ENCODE measurements at places on chromosomes 7 and 10.

DNA sequence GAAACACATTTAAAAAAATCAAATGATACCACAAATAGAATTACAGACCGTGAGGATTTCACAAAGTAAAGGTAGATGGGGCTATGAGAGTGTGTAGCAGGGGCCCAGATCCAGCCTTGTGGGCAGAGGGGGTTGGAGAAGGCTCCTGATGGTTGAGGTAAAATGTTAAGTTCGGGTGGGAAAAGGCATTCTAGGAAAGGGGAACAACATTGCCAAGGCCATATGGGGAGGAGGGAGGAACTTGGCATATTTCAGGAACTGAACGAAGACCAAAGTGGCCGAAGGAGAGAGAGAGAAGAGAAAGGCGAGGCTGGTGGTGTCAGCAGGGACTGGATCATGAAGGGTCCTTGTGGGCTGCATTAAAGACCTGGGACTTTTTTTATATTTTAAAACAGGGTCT lies 98.9 kb downstream of the CARD11 start:
- DNase-seq: no peak

DNA sequence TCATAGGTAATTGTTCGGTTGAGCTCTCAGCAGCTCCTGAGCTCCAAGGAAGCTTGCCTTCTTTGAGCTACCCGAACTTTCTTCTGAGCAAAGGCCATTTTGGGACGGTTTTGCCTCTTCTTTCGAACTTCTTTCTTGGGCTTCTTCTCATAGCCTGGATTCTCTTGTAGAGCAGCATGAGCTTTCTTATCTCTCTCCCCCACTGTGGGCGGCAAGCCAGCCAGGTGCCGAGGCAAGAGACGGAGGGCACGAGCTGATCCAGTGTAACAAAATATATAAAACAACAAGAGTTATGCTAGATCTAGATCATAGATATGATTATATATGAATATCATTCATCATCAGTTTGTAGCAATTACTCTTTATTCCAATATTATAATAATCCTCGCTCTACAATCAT lies 16.5 kb upstream of the KNDC1 start:
- no peak for DNase-seq

- DNase-seq: no peak
These were observed 49.2 kb upstream of the CPN1 start for GRCh38 chr10:100130831-100131230.

- peak; percentile 24 for DNase-seq
These were observed 47.8 kb downstream of the CDHR3 start for GRCh38 chr7:106010866-106011265.

DNA sequence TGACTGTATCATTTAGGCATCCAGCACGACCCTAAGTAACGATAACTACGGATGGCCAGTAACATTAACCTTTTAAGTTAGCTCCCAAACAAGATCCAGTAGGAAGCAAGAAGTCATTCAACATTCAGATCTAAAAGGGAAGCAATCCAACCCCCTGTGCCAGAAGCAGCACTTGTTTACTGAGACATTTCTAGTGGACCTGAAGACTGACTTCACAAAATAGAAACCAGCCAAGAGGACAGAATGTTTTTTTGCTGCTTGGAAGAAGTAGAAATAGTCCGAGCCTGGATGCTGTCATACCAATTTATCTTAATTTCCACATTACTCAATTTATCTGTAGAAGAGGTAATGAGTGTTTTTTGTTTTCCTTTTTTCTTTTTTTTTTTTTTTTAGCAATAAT lies 88.0 kb upstream of the CTTNBP2 start:
- no peak for DNase-seq

GRCh38 chr10:122659651-122660050 lies 40.0 kb downstream of the C10orf120 start:
- no peak for DNase-seq

DNA sequence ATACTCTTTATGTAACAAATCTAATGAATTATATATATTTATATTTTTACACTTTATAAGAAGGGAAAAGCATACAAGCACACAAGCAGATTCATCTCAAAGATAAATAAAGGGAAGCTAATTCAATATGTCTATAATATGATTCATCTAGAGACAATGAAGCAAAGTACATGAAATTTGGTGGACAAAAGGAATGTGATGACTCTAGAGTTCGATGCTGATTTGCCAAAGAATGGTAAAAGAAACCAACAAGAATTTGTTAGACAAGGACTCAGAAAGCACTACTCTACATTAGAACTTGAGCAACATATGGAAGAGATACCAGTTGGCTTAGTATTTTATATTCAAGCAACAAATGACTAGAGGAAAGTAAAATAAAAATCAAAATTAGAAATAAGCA lies 536.5 kb upstream of the TEX47 start:
- peak; percentile 0 for DNase-seq

DNA sequence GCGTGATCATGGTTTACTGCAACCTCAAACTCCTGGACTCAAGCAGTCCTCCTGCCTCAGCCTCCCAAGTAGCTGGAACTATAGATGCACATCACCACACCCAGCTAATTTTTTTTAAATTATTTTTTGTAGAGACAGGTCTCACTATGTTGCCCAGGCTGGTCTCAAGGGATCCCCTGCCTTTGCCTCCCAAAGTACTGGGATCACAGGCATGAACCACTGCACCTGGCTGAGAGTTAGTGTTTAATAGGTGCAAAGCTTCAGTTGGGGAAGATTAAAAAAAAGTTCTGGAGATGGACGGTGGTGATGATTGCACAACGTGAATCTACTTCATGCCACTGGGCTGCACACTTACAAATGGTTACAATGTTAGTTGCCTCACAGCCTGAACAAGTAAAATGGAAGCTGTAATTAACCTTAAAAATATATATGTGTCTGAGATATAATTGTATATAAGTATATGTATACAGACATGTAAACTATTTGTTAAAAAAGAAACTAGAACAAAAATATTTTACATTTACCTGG lies 106.4 kb upstream of the ZNF438 start:
- DNase-seq: peak; percentile 41

DNA sequence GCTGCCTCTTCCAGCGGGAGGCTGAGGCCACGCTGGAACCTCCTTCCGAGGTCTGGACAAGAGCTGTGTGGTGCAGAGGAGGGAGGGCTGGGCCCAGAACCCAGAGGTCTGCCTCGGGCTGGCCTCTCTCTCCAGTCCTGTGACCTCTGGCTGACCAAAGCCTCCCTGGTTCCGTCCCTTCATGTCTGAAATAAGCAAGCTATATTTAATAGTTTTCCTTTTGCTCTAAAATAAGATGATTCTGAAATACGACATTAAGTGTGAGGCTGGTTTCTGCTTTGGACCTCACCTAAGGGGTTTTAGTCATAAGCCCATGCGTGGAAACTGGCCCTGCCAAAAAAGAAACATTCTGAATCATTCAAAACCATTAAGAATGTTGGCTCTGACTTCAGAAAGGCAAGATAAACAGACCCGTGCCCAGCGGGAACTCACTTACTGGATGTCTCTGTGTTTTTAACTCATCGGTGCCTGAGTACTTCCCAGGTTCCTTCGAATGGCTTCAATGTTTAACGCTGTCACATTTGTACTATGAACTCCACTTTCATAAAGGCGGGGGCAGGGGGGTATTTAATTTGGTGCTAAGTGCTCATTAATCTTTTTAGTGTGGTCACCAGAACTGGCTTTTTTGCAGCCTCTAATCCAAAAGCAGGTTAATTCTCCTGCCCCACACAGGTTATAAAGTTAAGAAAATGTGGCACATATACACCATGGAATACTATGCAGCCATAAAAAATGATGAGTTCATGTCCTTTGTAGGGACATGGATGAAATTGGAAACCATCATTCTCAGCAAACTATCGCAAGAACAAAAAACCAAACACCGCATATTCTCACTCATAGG lies 157.5 kb upstream of the KLF14 start:
- peak; percentile 96 for DNase-seq

DNA sequence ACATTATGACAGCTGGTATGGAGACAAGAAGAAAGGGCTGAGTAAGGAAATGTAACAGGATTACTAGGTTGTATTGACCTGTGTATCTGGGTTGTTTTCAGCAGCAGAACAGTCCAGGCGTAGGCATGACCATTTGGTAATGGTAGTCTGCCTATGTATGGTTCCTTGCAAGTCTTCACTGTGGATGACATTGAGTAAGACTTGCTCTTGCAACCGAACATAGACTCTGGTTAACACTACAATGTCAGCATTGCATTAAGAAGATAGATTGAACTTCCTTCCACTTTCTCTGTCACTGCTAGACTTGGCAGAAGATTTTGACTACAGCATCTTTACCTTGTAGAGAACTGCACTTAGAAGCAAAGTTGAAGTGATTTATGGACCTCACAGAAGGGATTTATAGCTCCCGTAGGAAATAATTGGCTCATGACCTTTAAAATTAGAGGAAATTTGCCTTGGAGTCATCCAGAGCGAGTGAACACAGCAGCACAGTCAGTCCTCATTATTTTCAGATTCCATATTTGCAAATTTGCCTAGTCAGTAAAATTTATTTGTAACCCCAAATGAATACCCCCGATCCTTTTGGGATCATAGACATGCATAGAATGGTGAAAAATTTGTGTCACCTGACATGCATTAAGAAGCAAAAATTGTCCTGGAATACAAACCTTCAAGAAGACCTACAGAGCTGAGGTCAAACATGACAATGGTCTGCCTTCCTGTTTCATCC lies 79.6 kb upstream of the STRIP2 start:
- DNase-seq: no peak

DNA sequence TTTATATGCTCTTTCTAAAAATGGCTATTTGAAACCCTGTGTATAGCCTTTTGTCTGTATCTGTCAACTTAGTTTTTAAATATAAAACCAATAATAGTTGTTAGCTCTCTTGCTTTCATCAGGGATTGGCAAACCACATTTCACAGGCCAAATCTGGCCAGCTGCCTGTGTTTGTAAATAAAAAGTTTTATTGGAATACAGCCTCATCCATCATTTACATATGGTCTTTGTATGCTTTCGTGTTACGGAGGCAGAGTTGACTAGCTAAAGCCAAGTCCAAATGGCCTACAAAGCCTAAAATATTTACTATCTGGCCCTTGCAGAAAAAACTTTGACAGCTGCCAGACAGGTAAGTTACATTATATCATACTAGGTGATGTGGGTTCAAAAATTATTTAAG lies 235.0 kb downstream of the BICC1 start:
- no peak for DNase-seq

- no peak for DNase-seq
These were observed 15.8 kb downstream of the CPA1 start for GRCh38 chr7:130396109-130396508.

- DNase-seq: peak; percentile 76
These were observed 84.3 kb upstream of the CACNA2D1 start for GRCh38 chr7:82527851-82528250.

DNA sequence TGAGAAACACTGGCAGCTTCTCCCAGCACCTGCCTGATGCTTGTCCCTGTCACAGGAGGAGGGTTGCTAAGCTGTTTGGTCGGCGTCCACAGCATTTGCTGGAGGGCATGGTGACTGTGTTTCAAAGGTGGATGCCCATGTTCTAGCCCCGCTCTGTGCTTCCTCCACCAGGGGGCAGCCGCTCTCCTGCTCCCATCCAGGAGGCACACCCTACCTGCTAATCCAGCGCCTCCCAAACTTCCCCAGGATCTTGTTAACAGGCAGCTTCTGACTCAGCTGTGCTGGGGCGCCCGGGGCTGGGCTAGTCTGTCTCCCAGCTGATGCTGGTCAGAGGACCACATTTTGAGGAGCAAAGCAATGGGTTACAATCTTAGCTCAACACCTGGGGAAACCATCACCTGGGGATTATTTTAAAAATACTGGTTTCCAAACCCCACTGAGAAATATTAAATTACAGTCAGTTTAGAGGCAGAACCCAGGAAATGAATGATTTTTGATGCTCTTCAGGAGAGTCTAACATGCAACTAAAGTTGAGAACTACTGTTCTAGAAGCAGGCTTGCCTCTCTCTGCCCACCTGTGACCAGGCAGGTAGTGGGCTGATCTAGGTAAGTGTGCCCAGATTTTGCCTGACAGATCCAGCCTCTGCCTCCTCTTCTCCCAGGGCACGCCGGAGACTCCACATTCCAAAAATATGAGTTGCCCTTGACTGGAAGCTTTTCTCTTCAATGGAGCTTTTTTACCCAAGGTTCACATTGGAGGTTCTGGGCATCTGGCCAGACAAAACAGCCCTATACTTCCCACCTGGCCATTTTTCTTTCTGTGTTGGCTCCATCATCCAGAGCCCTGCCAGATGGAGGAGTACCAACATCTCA lies 92.7 kb upstream of the GPR26 start:
- DNase-seq: peak; percentile 7

- DNase-seq: peak; percentile 1
These were observed 709.4 kb downstream of the AUTS2 start for GRCh38 chr7:70307544-70308106.

DNA sequence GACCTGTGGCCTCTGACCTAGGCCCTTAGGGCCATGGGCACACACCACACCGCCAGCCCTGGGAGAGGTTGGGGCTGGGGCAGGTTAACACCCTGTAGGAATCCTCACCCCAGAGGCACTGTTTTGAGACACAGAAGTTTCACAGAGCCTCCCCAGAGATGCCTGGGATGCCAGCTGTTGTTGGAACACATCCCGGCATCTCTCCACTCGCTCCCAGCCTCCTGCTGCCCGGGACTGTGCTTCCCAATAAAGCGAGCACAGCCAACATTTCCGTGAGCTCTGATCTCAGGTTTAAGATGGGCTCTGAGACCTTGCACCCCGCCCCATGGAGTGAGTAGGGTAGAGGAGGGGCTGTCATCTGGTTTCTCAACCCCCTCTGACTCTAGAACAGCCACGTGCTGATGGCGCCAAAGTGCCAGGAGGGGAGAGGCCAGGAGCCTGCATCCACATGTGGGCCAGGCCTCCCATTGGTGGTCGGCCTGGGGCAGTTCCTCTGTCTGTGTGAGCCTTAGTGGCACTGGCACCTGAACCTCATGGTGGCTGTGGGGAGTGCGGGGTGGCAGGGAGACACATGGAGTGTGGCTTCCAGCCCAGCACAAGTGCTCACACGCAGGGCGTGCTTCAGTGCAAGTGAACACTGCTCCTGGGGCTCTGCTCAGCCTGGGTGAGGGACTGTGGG lies 54.7 kb downstream of the RASGEF1A start:
- no peak for DNase-seq

DNA sequence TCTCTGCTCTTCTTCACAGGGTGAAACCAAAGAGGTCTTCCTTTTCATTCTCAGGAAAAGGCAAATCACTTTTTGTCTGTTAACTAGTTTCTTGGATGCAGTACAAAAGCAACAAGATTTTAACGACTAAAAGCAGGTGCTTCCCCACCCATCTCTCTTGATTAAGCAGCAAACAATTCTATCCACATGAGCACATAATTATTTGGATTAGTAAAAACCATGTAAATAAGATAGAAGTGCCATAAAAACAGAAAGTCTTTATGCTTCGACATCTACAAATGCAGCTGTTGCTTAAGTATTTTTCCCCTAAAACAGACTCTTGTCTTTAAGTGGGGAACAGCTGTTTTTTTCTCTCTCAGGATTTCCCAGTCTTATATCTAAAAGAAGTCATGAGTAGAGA lies 37.4 kb downstream of the USP54 start:
- no peak for DNase-seq

Measured in iris pigment epithelial cell (primary cell).